ENCODE measurements at places on chromosomes 1 and 21.

DNA sequence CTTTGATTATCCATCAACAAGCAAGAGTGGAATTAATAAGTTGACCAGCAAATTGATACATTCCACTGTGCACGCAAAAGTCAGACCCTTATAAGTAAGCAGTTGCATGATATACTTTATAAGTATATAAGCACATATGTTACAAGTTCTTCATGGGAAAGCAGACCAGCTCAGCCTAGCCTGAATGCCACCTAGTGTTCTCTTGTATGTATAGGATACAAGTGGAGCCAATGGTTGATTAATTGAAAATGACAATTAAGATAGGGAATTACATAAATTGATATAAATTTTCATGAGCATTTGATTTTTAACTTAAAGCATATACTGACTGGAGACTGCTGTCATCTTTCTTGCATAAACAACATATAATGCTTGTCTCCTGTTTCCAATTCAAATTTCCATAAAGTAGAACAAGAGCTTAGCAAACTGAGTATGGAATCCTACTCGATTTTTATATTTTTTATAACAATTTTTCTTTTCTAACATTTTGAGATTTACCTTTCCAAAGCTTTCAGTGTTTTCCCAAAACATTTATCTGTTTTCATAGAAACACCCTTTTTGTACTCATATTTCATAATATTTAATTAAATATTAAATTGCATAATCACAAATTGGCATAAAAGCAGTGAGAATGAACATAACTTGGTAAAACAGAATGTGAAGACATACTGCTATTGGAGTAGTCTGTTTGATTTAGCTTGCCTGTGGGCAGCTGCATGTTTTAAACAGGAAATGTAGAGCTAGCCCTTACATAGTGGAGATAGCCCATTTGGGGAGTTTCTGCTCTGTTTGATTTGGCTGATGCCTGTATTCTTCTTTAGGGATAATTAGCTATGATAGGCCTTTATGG is 62.8 kb downstream of the MAGI3 start:
- DNase-seq, result no peak

DNA sequence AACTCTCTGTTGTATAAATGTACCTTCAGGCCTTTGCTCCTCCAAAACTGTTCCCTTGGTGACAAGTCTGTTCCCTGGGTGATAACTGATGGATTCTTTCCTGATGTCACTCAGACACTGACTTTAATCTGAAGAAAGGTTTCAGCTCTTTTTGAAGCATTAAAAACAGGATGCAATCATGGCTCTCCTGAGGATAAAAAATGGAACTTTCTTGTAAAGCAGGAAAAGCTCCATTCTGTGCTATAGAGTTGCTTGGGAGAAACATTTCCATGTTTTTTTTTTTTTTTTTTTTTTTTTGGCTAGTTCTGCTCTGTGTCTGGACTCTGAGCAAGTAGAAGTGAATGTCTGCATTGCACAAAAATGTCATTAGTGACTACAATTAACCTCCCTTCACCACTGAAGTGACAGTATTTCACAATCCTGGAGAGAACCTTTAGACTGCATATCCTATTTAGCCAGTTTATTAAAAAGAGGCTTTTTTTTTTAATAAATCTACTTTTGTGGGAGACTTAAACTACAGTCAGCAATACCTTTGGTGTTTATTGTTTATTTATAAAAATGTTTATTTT is 101.7 kb upstream of the PRMT6 start:
- no peak for DNase-seq

GRCh38 chr1:43968348-43968948 is 1.4 kb upstream of the DPH2 start:
- no peak for DNase-seq

DNA sequence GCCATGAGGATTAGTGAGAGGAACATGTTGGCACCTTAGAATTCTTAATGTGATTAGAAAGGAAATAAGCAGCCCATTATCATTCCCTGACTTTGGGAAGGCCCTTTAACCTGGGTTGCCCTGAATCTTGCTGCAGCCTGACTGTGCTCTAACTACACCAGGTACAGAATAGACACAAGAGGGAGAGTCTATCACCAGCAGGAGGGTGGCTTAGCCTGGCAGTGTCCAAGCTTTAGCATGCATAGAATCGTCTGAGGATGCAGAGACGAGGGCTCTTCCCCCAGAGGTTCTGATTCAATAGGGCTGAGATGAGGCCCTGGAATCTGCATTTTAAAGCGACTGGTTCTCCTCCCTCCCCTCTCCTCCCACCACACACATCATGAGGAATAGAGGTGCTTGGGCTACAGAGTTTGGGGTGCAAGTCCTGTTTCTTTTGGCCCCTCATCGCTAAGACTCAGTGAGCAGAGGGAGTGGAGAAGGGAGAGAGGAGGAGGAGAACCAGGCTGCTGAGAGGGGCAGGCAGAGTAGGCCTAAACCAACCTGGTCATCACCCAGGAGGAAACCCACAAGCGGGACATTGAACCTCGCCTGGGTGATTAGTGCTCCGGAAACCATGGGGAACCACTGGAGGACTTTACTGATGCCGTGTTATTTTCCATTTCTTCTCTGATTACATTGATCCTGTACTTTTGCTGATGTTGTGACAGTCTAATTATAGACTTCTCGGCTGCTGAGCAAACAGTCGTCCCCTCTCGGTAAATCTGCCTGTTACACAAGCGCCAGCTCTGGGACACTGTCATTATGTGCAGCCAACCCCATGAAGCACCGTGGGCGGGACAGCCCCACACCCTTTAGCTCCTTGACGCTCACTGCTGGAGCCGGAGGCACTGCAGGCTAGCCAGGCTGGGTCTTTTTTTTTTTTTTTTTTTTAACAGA is 6.3 kb upstream of the TENT5C start:
- no peak for DNase-seq

DNA sequence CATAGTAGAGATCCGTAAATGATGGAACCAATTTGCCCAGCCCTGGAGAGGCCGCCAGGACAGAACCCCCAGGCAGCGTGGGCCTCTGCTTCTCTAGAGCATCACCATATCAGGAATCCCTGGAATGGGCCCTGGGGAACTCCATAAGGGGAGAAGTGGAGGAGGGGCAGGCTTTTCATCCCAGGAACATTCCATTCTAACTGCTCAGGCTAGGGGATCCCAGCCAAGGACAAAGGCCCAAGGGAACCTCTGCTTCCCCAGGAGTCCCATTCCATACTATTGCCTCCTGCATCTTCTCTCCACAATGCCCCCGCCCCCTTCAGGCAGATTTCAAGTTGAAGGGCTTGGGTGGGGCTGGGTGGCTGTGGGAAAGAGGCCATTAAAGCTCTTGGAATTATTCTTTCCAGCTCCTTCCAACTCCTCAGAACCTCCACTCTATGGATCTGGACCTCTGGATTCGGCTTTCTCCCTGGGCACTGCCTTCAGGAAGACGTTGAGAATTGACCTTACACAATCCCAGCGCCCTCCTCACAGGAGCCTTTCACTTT is 6.0 kb downstream of the TRNP1 start:
- no peak for DNase-seq

GRCh38 chr1:83627045-83627444 is 371.9 kb downstream of the TTLL7 start:
- DNase-seq, result no peak

DNA sequence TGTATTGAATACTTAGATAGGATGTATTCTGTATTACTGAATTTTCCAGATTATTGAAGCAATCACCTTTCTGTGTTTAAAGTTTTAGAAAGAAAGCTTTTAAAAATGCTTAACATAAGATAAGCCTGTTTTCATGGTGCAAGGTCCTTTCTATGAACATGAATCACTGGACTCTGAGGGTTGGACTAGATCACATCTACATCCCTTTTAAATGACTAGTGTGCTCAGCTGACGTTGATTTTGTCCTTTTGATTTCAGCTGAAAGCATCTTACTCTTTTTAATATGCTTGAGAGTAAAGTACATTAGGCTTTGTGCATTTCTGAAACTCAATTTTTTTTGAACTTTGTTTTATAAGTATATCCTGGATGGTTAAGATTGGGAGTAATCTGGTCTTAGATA is 16.2 kb downstream of the MIER1 start:
- DNase-seq, result no peak

DNA sequence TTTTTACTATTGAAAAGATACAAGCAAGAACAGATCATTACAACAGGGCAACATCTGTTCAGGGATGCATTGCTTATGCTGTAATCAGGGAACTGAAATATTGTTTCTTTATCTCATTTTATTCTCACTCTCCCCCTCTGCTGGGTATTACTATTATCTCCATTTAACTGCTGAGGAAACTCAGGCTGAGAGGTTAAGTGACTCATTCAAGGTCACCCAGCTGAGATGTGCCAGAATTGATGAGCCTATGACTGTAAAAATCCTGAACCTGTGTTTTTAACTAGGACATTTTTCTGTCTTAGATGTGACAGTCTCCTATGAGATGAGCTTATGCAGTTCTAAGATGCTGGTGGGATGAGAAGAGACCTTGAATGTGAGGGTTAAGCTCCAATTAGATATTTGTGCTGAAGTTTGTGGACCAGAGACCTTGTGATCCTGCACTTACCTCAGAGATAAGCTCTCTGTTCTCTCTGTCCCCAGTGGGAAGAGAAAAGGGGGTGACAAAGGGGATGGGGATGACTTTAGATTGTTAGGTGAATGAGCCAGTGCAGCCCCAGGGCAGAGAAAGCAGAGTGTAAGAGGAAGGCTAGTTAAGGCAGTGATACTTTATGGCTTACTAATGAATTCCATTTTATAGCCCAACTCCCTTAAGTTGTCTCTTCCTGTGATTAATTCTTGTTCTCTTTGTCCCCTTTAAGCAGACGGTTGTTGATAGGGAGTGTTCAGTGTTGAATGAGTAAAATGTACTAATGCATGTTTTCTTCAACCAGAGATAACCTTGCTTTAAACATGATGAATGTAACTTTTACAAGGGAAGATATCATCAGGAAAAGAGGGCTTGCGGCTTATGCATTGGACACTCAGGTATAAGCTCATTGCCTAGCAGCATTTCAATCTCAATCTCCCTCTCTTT is 111.4 kb downstream of the HLX start:
- no peak for DNase-seq

DNA sequence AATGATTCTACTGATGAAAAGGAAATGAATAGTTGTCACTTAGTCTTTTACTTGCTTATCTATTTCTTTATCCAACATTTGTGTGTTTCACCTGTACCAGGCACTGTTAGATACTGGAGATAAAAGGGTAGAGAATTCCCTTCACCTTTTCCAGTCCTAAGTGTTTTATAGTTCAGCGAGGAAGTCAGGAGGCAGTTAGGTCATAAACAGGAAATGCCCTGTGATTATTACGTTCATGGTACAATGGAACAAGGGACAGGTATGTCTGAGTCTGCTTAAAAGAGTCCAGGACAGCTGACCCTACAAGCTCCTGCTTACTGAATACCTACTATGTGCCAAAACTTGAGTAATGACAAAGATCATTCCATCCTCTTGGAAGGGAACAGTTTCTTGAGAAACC is 77.8 kb downstream of the TNR start:
- DNase-seq, result no peak

DNA sequence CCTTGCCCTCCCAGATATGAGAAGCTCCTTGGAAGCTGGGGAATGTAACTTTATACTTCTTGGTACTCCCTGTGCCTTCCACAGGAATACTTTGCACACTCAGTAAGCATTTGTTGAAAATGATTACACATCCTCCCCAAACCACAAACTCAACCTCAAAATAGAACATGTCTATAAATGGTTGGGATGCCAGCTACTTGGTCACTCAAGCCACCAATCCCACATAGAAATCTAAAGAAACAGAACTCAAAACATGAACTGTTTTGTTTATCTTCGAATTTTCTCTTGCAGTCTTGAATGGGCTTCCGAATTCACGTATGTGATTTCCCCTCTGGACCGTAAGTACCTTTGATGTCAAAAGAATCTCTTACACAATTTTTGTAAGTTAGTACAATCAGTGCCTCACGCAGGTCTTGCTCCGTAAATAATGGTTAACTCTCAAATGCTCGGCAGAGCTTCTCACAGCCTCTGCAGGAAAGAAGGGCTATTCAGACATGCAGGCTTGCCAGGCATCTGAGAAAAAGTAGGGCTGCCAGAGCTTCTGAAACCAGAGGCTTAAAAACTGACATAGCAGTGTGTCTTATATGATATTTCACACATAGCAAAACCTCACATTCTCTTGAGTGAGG is 26.9 kb downstream of the SORT1 start:
- DNase-seq, result no peak

DNA sequence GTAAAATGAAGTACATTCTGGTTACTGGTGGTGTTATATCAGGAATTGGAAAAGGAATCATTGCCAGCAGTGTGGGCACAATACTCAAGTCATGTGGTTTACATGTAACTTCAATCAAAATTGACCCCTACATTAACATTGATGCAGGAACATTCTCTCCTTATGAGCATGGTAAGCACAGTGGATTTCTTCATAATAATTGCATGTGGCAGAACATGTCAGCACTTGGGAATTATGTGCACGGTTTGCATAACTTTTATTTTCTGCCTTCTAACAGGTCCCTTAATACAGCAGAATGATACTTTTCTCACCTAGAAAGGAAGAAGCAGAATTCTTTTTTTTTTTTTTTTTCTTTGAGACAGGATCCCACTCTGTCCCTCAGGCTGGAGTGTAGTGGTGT is 3.8 kb downstream of the CTPS1 start:
- DNase-seq, result no peak

DNA sequence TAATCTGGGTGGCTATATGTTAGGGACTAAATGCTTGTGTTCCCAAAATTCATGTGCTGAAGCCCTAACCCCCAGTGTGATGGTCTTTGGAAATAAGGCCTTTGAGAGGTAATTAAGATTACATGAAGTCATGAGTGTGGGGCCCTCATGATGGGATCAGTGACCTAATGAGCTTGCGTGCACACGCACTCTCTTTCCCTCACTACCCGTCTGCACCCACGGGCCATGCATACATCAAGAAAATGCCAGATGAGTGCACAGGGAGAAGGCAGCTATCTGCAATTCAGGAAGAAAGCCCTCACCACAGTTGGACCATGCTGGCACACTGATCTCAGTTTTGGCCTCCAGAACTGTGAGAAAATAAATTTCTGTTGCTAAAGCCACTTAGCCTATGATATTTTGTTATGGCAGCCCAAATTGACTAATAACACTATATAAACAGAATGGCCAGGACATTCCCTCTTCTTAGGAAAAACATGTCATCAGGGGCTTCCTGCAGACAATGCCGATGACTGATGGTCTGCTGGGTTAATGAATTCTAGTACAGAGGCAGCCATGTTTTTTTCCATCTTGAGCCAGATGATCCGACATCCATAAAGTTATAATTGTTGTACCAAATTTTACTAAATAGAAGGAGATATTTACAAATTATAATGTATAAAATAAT is 18.1 kb upstream of the MYOG start:
- no peak for DNase-seq

- no peak for DNase-seq
Observed at GRCh38 chr1:111415461-111415860, 12.1 kb downstream of the OVGP1 start.
